ENCODE measurements at places on chromosomes 4 and X.

DNA sequence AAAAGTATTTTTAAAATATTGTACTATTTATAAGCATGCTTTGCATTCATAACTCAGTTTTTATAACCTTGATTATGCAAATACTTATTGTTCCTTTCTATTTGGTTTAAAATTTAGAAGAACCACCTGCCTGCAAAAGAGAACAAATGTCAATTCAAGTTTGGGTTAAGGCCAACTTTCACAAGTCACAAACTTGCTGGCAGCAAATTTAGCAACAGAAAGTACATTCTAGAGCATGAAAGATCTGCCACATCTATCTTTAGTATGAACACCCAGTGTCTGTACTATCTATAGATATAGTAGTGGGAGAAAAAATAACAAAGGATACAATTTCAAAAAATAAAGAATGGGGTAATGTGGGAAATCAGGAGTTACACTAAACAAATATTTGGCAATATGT lies 1014.2 kb downstream of the C4orf33 start:
- no peak for DNase-seq

DNA sequence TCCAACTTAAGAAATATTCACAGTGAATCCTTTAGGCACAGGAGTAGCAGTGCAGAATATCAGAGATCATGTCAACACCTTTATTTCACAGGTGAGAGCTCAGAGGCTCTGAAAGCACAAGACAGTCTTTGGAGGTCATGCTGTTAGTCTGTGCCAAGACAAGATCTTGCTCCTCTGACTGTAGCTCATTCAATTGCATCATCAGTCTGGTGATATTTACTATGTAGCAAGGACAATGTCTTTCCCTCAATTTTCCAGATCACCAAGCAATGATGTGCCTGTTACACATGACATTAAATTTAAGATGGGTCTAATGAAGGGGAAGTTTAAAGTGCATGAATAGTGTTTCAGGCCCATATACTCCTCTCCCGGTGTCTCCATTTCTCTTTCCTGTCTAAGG lies 277.5 kb downstream of the IL15 start:
- DNase-seq = no peak

DNA sequence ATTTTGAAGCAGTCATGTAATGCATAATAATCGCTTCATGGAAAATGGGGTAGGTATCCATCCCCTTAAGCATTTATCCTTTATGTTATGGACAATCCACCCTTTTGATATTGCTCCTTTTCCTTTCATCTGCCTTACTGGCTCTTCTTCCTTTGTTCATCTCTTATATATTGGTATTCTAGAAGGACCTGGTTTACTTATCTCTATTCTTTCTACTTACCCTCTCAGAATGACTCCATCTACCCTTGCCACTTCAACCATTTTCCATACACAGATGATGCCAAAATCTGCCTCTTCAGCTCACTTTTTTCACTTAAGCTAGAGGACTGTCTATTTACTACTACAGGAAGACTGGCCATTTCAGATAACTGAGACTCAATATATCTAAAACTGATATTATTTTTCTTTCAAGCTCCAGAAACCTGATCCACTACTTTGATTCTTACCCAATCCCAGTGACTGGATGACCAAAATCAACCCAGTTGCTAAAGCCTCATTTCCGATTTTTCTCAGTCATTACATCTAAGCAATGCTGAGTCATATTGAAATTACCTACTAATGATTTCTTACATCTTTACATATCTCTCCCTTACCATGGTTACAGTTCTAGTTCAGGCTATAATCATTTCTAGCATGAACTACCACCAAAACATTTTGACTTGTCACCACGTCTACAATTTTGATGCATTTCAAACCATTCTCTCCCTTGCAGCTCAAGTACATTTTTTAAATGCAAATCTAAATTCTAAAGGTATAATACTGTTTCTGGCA lies 93.7 kb downstream of the FAAH2 start:
- no peak for DNase-seq

DNA sequence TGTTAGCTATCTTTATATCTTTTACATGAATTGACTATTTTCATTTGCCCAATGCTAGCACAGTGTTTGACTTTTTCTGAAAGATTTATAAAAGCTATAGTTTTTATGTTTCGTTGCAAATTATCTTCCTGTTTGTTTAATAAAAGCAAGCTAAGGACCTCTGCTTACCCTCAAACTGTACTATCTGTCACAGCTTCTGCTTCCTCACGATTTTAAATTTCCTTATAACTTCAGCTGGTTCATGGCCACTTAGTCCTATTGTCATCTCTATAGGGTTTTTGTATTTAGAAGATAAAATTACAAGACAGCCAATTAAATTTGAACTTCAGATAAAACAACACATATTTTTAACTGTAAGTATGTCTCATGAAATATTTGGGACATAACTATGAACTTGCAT lies 494.0 kb downstream of the PDGFC start:
- DNase-seq = no peak

DNA sequence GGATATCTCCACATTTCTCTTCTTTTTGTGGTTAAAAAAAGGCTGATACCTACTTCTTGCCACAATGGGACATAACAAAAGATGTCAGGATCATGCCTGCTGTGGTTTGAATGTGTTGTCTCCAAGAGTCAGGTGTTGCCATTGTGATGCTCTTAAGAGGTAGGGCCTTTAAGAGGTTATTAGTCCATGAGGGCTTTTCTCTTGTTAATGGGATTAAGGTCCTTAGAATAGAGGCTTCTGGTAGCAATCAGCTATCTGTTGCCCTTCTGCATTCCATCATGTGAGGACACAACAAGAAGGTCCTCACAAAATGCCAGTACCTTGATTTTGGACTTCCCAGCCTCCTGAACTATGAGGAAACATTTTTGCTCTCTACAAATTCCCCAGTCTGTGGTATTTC lies 191.4 kb downstream of the GBA3 start:
- DNase-seq = no peak

GRCh38 chrX:73581002-73581628 lies 18.1 kb downstream of the CHIC1 start:
- peak; percentile 8 for DNase-seq

GRCh38 chr4:121183361-121183760 lies 19.2 kb upstream of the TNIP3 start:
- no peak for DNase-seq

GRCh38 chr4:155999725-156000124 lies 46.1 kb upstream of the CTSO start:
- no peak for DNase-seq

- no peak for DNase-seq
Observed at GRCh38 chrX:72015383-72015782, 104.7 kb downstream of the NHSL2 start.

GRCh38 chr4:164023214-164023613 lies 528.7 kb downstream of the TMA16 start:
- DNase-seq = no peak

DNA sequence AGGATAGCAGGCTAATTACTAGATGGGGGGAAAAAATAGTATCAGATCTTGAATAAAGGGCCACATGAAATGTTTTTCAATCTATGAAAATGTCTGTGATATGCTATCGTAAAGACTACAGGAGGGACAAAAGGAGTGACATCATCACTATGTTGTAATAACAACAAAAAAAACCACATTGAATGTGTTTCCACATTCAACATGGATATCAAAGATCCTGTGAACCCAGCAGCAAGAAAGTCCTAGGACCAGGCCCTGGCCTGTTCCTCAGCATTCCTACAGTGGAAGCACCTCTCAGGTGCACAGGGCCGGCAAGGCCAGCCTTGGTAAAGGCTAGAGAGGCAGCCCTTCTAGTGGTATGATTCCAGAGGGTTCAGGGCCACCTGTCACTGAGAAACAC lies 118.3 kb downstream of the RELL1 start:
- no peak for DNase-seq

- DNase-seq = no peak
Observed at GRCh38 chrX:119398587-119398973, 556 bp upstream of the SLC25A43 start.
